Karpas-422 (cell line): ENCODE measurements at places on chromosomes 16 and 17.

DNA sequence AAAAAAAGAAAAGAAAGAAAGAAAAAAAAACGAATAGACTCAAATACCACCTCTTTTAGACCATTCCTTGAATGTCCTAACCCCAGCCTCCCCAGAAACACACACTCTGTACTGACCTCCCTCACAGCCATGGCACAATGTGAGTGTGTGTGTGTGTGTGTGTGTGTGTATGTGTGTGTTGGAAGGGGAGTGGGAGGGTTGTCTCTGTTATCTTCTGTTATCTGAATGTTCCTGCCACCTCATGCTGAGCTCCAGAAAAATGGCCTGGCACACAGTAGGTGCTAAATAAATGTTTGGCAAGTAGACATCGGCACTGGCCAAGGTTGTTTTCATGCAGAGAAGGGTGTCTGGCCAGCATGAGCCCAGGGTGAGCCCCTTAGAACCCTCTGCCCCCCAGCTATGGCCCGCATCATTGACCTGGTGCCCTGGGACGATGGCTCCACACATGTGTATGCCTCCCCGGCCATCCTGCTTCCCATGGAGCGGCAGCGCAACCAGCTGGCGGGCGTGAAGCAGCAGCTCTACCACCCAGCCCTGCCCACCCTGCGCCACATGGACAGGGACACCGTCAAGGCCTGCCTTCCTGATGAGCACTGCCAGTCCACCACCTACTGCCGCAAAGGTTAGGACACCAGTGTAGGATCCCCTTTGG lies 6.6 kb upstream of the CNGB1 start:
- no peak for DNase-seq

DNA sequence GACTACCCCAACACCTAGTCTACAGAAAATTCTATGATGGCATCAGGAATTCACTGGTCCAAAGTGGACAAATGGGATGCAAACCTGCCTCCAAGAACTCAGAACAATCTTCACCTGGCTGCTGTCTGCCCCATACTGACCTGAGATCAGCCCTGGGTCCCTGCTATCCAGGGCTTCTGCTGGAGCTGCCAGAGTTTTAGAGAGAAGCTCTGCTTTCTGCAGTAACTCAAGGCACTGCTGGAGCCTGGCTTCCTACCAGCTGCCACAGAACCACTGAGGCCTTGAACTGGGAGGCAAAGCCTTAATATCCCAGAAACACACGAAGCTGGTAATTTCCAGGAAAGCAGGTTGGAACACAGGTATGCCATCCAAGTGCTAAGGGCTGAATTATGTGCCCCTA lies 7.5 kb downstream of the TMEM170A start:
- no peak for DNase-seq

DNA sequence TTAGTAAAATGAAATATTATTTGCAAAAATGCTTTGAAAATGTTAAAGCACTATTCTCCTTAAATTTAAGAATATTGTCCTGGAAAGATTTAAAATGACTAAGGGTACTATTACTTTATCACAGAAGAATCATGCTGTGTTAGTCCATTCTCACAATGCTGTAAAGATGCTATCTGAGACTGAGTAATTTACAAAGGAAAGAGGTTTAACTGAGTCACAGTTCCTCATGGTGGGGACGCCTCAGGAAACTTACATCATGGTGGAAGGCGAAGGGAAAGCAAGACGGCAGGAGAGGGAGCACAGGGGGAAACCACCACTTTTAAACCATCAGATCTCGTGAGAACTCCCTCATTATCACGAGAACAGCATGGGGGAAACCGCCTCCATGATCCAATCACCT lies 245.6 kb downstream of the IRX3 start:
- DNase-seq, result no peak

DNA sequence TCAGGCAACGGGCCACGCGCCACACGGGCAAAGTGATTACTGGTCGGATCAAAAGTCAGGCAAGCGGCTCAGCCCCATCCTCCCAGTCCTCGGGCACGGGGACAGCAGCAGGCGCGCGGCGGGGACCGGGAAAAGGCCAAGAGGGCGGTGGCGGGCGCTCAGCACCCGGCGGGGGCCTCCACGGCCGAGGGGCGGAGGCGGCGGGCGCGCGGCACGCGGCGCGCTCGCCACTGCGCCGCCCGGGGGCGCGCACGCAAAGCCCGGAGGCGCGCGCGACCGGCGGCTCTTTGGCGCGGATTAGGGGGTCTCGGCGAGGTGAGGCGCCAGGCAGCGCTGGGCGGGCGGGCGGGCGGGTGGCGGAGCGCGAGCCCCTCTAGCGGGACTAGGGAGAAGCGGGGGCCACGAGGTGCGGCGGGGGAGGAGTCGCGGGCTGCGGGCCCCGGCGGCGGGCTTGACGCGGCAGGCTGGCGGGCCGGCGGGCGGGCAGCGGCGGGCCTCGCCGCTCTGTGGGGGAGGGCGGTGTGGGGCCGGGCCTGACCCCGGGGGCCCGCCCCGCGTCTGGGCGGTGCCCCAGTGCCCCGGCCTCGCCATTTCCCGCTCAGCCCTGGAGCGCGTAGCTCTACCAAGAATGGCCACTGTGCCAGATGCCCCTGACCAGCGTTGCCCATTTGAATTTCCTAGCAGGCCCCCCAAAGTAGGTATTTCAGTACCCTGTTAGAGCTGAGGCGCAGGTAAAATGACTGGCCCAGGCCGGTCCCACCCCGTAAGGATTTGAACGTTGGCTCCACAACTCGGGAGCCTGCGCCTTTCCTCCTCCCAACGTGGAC lies at the start of the genes ACACA and TADA2A:
Gene ACACA, minus strand, starts transcription at position 202 of the 827 bp plus-strand sequence. CDS start 537 bp downstream, outside the sequence.
Gene TADA2A, plus strand, starts transcription at position 252 of the 827 bp plus-strand sequence. CDS start 4,480 bp downstream, outside the sequence.
- peak; percentile 94 for DNase-seq

DNA sequence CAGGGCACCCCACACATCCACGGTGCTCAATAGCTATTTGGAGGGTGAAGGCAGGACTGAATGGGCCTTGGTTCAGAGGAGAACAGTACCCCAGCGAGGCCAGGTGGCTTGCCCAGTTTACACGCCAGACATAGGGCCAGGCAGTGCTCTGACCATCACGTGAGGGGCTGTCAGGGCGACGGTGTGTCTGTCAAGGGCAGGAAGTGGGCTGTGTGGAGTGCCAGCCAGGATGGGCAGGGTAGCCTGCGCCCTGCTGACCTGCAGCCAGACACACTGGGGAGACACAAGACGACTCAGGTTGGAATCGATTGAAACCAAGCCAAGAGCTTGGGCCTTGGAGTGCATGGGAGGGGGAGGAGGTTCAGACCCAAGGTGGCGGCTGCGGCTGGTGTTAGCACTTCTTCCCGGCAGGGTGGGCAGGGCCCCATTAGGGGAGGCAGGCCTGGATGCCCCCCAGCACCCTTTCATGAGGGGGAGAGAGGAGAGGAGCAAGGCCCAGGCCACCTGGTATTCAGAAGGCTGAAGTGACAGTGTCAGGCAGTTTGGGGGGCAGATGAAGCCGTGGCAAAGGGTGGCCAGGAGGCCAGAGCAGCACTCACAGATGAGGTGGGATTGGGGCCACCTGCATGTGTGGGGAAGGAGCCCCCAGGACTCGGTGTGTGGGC lies 68.2 kb downstream of the SREBF1 start:
- no peak for DNase-seq

DNA sequence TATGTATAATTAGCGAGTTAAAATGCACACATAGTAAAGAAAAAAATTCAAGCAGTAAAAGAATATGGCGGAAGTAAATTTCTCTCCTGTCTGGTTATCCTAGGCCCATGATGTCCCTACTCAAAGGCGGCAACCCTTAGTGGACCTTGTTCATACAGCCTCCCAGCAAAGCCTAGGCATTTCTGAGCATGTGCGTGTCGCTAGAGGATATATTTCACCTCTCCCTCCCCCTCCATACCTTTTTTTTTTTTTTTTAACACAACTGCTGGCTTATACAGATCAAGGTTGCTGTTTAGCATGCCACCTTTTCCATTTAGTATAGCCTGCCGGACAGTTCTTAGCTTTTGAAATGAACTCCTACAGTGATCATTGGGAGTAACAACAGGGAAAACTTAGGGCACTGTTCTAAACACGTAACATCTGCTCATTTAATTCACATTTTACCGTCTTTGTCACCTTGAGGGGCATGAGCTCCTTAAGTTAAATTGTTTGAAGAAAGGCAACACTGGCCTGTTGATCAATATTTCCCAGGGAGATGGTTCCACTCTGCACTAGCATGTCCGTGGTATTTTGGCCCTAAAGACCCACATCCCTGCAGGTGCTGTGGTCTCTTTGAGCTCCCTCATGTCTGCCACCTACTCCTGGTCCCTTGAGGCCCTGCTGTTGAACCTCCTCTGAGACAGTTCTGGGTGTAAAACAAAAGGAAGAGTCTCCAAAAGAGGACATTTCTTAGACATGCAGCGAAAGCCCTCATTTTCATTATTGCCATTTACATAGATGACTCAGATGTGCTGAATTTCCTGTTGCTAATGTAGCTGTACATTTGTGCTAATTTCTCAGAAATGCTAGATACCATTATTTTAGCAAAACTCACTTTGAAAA lies 4.1 kb upstream of the TNFRSF13B start:
- peak; percentile 83 for DNase-seq

DNA sequence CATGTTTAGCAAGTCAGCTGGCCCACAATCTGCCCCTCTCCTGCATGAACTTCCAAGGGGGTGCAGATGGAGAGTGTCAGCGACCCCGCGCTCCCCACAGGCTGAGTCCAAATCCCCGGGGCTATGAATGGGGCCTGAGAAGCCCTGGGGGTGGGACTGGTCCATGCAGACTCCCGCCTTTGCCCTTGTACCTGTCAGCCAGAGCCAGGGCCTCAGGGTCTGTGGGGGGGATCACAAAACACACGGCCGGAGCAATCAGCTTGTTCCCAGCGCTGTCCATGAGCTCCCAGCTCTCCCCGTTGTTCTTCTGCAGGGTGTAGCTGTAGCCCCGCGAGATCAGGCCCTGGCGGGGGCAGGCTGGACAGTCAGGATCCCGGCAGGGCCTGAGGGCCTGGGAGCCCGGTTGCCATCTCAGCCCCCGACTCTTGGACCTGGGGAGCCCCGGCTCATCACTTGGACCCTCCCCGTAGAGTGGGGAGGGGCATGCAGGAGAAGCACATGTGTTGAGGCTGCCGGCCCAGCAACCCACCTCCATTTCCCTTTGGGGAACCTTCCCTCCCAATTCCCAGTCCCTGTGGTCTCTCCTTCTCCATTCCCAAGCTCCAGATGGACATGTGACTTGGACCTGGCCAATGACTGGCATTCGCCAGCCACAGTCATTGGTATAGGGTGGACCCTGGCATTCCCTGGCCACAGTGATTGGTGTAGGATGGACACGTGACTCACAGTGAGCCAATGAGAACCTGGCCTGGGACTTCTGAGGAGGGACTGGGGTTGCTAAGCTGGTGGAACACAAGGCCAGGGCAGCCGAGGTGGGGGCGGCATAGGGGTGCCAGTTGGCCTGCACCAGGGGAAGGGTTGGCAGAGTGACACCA lies 42.4 kb downstream of the PPL start:
- DNase-seq, result peak; percentile 79

DNA sequence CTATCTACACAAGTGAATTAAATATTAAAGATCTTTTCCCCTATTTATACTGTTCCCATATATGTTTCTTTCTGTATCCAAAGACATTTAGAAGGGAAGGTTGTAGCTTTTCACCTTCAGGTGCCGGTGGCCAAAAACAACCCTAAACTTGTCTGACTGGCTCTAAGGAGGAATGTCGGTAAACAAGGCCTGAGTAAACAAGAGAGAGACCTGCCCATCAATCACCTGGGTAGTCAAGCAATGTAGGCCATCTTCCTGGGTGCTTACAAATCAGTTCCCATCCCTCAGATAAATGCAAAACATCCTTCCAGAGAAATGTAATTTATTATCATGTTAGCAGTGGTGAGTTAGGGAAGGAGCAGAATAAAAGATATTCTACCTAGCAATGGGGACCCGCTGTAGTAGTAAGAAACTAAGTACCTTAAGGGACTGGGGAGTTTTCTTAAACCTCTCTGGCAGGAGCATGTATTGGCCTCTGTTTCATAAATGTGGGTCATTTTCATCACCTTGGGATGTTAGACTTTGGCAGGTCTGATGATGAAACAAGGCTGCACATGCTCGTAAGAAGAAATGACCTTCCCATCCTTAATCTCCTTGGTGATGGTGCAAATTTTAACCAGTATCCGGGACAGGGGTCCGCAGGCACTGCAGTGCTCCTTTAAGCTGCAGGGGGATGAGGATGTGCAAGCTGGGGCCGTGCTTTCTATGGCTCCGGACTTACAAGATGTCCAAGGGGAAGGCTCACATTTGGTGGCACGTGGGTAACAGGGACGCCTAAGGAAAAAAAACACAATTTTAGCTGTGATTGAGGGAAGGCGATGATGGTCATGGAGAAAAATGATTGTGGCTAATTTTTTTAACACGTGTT lies 8.4 kb downstream of the KRT39 start:
- no peak for DNase-seq

GRCh38 chr16:65698791-65699321 lies 577.0 kb upstream of the CDH11 start:
- no peak for DNase-seq

DNA sequence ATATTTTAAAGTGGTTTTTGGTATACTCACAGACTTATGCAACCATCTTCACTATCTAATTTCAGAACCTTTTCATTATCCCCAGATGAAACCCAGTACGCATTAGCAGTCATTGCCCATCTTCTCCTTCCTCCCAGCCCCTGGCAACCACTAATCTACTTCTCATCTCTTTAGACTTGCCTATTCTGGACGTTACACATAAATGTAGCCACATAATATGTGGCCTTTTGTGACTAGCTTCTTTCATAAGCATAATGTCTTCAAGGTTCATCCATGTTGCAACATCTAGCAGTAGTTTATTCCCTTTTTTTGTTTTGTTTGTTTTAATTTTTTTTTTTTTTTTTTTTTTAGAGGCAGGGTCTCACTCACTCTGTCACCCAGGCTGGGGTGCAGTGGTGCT lies 28.5 kb upstream of the C17orf107 start:
- no peak for DNase-seq

GRCh38 chr16:89523680-89524344 lies 15.6 kb downstream of the SPG7 start:
- no peak for DNase-seq

DNA sequence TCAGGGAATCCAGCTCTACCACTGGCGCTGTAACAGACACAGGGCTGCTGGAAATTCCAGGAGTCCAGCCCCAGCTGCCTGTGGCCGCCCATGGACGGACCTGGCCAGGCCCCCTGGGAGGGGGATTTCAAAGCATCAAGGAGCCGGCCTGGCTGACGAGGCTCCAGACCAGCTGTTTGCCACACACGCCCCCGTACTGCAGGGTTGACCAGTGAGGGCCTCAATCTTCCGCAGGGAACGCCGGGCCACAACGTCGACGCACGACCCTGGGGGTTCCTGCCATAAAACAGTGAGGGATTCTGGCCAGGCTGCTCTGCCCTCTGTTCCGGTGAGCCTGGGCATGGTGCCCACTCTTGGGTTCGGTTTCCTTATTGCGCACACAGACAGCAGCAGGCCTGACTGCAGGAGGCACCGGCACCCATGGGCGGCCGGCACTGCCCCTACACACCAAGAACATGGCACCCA lies 3.7 kb downstream of the LMF1 start:
- DNase-seq, result no peak
